Activated naive CD4-positive, alpha-beta T cell treated with Interleukin-2 at 50 U/mL for 16 hours (primary cell): ENCODE measurements at places on chromosomes 13 and 19.

DNA sequence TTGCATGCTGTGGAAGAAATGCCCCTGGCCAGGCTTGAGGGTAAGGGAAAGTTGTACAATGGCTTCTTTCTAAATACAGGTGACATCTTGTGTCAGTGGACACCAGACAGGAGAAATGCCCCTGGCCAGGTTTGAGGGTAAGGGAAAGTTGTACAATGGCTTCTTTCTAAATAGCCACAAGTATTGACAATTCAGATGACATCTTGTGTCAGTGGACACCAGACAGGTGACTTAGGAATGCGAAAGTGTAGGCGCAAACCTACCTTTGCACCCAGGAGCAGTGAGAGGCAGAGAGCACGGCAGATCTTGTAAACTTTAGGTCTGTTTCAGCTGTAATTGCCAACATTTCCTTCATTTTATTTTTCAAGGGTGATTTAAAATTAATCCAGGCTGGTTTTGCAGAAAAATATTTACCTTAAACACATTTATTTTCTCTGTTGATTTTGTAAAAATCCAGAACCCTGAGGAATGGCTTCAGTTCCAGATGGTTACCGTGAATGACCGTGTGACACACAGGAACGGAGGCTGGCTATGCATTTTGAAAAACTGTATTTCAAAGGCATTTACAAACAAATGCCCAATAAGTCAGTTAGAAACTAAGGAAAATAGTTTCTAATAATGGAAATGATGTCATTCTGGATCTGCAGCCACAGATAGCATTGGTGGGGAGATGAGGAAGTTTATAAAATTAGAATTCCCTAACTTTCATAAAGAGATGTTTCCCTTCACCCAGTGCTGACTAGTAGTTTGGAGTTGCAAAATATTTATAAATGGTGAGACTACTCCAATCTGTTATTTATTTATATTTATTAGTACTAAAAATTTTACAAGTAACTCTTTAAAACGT lies 34.9 kb downstream of the TNFSF13B start:
- no peak for DNase-seq

- DNase-seq = peak; percentile 22
Observed at GRCh38 chr19:15672580-15673175, at the start of gene CYP4F12. TSS of gene CYP4F12 (plus strand) at chr19:15673087. CDS start at chr19:15673530, 443 bp downstream.

GRCh38 chr13:36329361-36329760 lies 16.8 kb downstream of the SPART start:
- DNase-seq = no peak

DNA sequence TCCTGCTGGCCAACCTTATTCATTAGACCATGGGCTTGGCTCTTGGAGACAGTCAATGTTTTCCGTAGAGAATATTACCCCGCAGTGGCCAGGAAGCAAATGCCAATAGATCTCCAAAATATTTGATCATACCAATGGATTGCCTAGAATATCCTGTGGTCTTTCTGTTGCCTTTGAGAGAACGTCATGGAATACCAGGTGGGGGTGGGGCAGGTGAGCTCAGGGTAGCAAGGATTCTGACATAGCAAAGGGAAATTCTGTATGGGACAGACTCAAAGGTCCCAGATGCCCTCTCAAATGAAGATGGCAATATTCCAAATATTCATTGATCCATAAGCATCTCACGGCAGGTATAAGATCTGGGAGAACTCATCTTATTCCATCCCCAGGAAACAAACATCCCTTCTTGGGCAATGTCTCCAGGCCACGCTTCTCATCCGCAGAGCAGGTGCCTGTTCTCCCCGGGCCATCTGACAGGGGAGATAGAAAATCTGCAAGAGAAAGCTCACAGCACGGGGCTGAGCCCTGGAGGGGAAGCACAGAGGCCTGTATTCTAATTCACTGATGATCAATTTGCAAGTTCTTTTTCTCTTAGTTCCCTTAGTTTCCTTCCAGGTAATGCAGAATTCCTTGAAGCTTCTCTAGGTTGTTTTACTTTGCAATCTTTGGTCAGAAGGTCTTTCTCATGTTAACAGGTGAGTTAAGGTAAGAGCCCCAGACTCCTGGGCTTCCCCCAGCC lies 69.6 kb upstream of the TSHZ3 start:
- no peak for DNase-seq

DNA sequence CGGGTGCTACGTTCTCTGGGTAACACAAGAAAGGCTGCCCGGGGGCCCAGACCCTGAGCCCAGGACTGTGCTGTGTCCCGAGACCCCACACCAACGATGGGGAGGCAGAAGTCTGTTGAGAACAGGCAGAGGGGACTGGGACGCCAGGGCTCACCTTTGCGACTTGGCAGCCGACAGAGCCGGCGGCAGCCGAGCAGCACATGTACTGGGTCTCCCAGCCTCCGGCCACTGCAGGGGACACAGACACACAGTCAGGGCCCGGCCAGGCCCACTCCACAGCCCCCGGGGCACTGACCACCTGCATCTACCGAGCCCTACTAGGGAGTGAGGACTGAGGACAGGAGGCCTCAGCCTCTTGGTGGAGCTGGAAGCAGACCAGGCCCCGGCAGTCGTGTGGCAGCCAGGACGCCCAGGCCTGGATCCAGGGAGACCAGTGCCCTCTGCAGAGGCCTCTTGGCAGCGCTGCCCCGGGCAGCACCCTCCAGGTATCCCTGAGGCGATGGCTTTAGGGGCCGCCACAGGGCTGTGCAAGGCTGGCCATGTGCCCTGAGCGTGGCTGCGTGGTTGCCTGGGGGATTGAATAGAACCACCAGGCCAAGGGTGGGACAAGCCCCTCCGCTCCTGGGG lies 5.6 kb upstream of the ATP8B3 start:
- no peak for DNase-seq

DNA sequence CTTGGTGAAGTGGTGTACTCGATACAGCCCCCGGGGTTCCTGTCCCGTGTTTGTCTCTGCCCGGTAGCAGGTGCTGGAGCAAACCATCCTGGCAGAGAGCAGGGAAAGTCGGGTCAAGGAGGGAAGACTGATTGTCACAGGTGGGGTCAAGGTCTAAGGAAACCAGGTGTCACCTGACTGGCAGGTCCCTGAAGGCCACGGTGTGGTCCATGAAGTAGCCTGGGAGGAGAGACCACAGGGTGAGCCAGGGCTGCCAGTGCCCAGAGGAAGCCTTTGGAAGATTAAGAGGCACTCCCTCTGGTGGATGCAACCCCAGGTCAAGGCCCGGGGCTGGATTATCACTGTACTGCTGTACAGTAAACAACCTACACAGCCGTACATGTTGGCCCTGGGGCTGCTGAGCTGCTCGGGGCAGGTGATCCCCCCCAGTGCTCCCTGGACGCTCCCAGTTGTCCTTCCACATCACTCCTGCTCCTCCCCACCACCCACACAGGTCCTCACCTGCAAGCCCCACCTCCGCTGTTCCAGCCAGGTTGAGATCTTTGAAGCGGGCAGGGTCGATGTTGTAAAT lies 6.0 kb upstream of the CCER2 start:
- DNase-seq = no peak

GRCh38 chr19:42629191-42629590 lies 34.5 kb upstream of the CEACAM8 start:
- no peak for DNase-seq

DNA sequence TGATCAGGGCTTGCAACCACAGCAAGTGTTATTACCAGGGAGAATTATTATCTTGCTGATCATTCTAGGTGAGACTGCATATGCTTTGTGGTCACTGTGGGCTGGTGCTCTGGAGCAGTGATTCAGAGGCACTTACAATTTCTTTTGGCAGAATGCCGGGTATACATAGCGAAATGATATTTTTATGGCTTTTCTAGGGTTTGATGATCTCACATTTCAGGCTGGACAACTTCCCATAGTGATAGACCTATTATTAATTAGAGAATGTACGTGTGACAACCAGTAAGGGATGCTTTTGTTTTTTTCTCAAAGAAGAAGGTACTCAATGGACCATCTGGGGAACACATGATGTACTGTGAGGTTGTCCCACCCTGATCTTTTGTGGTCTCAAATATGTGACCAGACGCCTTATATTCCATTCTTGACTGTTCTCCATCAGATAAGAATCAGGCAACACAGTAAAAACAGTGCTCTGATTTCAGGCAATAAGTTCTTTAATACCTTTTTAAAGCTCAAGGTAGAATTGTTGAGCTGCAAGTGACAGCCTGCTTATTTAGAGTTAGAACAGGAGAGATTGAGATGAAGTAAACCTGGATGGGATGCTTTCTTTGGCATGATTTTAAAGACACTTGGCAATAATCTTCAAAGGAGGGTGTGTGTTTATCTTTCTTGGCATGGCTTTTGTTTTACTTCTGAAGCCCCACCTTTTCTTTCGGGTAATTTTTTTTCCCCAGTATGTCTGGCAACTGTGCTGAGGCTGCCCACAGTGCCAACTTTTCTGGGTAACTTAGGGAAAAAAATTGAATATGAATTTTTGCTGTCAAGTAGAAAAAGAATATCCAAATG lies 27.4 kb upstream of the SCEL start:
- DNase-seq = no peak
